ENCODE measurements at places on chromosomes 3 and 15. TPM values are rescaled to one million over a fixed set of nuclear protein-coding genes. Genes with fewer than 3 reads are reported as not detected.

CFAP44 gene
- 9.1 TPM for total RNA-seq

DNA sequence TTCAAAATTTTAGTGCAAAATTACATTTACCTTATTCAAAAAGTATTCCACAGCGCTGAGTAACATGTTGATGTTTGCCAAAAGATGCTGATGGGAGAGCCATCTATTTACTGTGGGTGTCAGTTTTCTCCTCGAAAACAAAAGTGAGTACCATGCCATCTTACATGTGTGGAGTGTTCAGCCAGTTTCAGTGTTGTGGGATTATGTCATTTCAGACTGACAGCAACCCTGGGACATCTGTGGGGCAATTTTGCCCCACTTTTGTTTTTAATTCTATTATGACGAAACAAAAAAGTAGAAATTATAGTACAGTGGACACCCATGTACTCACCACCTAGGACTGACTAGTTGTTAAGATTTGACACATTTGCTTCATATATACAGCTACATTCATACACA, 19.6 kb downstream of the SLCO3A1 start:
- peaks cover 19% of the 10 kb centered on the region for H3K4me1 ChIP-seq
- H3K36me3 ChIP-seq, result no peaks in the 10 kb centered on the region
- DNase-seq, result no peak
- no peak overlapping the region for H3K27ac ChIP-seq
- no peak overlapping the region for H3K4me3 ChIP-seq
- no peaks in the 10 kb centered on the region for H3K27me3 ChIP-seq

C2CD4B gene
- total RNA-seq, result not detected

CD80 gene
- total RNA-seq, result not detected

DNA sequence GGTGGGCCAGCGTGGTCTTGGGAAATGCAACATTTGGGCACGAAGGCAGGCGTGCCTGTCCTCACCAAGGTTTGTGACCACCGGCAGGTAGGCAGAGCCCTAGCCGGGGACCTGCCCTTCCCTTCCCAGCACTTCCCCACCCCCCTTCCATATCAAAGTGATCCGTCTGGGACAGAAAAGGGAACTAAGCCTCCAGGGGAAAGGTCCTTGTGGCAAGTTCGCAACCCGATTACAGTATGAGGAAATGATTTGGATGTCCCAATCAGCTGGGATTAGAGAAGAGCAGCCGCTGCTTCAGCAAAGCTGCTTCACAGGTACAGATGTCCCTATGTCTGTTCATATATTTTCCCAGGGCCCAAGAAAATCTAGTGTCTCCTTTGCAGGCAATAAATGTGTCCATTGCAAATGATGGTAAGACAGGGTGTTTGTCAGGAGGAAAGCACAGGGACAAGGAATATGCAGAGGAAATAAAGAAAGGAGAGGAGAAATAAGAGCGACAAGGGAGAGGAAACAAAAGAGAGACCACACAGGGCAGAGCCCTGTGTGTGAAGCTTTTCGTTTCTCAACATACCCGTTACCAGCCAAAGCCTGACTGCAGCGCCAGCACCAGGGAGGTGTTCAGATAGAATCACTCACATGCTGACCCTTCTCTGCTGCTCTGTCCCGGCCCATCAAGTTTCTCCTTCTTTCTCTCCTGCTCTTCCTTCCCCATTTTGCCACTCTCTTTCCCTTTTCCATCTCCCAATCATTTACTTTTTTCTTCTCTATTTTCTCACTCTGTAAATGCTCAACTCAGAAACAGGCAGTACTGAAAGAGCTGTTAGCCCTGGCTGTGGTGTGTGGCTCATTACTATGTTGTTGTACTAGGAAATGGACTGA, 17.4 kb upstream of the SECISBP2L start:
- H3K4me1 ChIP-seq, result no peaks in the 10 kb centered on the region
- no peaks in the 10 kb centered on the region for H3K36me3 ChIP-seq
- H3K27ac ChIP-seq, result no peak overlapping the region
- DNase-seq, result no peak
- no peak overlapping the region for H3K4me3 ChIP-seq

RBPMS2 gene
- 4.1 TPM for total RNA-seq
